ENCODE measurements at places on chromosomes 7 and 10.

DNA sequence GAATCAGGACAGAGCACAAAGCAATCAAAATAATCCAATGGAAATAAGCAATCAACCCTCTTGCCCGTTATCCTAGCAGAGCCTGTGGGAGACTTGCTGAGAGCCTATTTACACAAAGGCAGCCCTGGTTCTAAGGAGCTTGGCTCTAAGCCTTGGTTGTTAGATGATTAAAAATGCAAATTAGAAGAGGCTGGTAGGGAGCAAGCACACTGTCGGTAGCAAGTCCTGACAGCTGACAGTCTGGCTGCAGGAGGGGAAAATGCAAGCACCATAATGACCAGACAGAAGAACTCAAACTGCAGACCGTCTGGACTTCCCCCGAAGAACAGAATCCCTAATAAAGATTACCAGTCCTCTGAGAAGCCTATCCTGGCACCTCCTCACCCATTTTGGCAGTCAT lies 131.8 kb upstream of the CTTNBP2 start:
- DNase-seq = no peak

DNA sequence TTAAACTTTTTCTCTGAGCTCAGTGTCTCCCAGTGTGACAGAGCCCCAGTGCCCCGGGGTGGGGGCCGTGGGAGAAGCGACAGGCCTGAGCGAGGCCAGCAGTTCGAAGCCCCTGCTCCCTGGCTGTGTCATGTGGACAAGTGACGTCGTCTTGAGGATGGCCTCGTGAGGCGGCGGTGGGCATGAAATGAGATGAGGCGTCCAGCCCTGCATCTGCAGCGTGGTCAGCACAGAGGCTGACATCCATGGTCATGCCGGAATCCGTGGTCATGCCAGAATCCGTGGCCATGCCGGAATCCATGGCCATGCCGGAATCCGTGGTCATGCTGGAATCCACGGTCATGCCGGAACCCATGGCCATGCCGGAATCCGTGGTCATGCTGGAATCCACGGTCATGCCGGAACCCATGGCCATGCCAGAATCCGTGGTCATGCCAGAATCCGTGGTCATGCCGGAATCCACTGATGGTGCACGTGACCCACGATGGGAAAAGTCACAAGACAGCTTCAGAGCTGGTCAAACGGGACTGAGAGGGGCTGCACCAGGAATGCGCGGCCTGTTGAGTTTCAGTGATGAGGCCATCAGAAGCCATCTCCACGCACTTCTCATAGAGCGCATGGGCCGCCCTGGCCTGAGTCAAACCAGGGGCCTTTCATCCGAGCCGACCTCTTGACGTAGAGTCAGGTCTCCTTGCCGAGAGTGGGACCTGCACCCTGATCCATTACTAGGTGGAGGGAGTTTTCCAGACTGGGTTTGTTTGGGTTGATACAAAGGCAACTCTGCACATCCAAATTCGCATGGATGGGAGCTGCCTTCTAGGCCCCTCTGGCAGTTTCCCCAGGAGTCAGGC lies 342.5 kb downstream of the PTPRN2 start:
- no peak for DNase-seq

DNA sequence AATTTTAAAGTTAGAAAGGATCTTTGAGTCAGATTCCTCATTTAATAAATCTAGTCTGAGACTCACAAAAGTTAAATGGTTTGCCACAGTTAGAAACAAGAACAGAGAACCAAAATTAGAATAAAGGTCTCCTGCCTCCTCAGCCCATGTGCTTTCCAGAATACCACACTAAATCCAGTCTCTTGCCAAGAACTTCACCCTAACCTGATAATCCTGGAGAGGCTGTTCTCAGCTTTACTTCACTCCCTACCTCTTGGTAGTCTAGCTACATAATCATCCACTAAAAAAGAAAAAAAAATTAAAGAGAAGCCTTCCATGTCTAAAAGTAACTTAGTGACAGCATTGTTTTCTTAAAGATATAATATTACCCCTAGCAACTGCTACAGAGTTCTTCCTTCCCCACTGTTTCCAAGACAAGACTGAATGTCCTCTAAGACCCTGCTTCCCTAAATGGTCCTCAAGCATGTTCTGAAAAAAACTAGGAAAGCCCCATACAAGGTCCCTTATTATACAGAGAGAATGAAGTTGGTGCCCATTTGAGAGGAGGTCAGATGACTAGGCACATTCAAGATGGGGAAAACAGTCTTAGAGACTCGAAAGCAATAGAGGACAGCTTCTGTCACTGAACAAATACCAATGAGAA lies 56.8 kb downstream of the ZNF438 start:
- DNase-seq = no peak

- DNase-seq = no peak
Measured at GRCh38 chr7:33937871-33938270, 32.5 kb downstream of the BMPER start.

DNA sequence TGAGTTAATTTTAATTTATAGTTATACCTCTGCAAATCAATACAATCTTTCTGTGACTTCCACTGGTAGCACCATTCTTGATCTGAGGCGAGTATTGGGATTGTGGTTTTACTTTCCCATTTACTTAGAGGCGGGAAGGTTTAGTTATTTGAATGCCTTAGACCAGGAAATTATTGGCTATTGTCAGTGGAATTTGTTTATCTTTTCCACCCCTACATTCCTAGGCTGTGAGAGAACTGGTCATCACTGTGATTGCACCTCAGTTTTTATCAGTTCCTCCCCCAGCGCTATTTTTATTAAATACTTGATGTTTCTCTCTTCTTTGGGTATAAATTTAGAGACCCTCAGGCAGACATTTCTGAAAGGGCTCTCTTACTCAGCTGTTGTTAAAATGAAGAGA lies 29.9 kb downstream of the CDK14 start:
- DNase-seq = no peak

DNA sequence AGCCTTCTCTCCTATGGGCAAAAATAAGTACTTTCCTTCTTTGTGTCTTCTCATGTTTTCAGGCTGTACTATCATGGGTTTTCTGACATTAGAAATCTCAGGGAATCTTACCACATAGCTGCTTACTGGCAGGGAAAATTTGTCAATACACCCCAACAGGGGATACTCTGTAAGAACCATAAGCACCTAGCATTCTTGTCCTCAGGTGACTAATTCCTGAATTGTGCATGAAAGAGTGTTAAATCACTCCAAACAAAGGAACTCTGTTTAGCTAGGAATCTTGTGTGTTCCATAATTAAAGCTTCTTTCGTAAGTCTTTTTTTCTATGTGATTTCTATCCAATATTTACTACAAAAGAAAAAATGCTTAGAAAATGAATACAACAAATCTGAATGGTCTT lies 206.7 kb upstream of the POT1 start:
- DNase-seq = no peak

GRCh38 chr10:30630571-30630970 lies 1.0 kb upstream of the LYZL2 start:
- DNase-seq = no peak

GRCh38 chr10:130717083-130717482 lies 580.9 kb downstream of the GLRX3 start:
- DNase-seq = no peak

DNA sequence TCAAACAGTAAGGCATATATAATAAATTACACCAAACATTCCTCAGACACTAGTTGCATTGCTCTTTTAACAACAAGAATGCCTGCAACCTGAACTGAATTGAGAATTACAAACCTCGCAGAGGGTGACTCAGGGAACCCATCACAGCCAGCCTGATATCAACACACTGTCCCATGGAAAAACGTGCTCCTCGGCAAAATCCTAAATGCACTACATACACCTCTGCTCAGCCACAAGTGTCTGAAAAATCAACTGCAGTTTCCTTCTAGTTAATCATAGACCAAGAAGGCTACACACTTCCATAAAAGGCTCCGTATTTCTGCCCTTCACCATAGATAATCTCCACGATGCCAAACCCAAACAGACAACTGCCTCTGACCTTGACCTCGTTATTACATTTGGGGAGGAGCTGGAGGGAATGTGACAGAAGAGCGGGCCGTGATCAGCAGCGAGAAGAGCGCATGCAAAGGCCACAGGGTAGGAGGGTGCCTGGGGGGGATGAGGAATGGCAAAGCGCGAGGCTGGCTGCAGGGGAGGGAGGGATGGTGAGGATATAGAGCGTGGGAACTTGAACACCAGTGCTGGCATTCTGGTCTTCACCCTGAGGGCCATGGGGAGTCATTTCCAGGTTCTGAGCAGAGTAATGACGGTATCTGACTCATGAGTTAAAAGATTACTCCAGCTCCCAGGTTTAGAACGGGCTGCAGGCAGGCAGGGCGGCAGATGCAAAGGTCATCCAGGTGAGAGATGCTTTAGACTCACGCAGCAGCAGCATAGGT lies 201.9 kb upstream of the FRMD4A start:
- peak; percentile 35 for DNase-seq

GRCh38 chr7:46715579-46715978 lies 794.5 kb upstream of the IGFBP3 start:
- DNase-seq = no peak

DNA sequence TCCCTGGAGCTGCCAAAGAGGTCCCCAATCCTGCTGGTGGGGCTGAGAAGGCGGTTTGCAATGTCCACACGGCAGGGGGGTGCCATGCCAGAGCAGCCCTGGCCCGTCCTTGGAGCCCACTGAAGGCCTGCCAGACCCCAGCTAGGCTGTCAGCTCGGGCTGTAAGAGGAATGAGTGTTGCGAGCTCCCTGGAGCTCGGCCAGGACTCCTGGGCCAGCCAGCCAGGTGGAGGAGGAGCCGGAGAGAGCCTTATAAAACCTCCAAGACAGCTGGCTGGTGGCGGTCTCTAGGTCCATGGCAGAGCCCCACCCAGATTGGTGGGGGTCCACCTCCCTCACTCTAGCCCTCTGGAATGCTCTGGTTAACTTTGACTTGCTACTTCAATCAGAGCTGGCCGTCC lies 55.1 kb upstream of the CALN1 start:
- no peak for DNase-seq

DNA sequence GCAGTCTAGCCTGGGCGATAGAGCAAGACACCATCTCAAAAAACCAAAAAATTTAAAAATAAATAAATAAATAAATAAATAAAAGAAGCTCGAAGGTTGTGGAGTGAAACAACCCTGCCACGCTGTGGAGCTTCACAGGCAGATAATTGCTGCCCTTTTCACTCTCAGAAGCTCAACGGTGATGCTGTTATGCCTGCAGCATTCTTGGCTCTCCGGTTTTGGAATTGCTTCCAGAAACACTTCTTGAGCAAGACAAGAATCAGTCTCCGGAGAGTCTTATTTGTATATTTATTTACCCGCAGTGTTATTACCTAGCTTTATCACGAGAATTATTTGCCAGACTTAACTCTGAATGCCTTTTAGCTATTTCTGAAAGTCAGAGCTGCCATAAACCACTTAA lies 40.5 kb upstream of the UBE2H start:
- DNase-seq = no peak

DNA sequence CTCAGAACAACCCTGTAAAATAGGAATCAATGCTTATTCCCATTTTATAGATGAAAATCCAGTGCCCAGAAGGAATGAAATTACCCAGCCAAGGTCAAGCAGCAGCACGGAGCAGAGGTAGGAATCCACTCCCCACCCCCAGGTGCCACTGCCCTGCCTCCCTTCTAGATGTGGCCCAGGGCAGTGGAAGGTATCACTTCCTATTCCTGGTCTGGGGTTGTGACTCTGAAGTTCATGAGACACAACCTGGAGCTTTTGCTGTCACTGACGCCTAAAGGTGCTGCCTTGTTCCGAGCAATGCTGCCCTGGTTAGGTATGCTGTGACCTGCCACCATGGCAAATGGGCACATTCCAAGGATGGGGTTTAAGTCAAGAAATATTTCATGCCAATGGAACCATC lies 53.6 kb downstream of the PIK3AP1 start:
- DNase-seq = no peak

All from activated naive CD4-positive, alpha-beta T cell treated with anti-CD3 and anti-CD28 coated beads for 36 hours (primary cell).